ENCODE measurements at places on chromosomes 6 and 20.

DNA sequence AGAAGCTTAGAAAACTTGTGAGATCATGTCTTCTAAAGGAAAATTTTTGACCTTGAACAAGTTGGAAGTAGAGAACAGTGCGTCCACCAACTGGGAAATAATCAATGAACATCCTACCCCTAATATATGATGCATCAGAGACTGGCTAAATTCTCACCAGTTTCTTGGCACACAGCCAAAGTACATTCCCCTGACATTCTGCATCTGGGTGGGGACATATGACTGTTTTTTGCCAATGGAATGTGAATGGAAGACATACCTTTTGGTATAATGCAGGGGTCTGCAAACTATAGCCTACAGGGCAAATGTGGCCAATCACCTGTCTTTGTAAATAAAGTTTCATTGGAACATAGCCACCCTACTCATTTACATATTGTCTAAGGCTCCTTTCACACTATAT lies 84.7 kb downstream of the HAO1 start:
- no peak for DNase-seq

- no peak for DNase-seq
Observed at GRCh38 chr6:100105138-100105537, 111.1 kb upstream of the MCHR2 start.

GRCh38 chr6:4342407-4343137 lies 207.2 kb upstream of the ECI2 start:
- no peak for DNase-seq

GRCh38 chr6:33156561-33156960 lies 35.7 kb downstream of the COL11A2 start:
- no peak for DNase-seq

GRCh38 chr6:52650941-52651340 lies 20.0 kb upstream of the TMEM14A start:
- no peak for DNase-seq

- no peak for DNase-seq
Observed at GRCh38 chr6:168671028-168671862, 230.3 kb downstream of the SMOC2 start.

GRCh38 chr6:31655349-31656237 lies at the start of gene APOM:
Gene APOM (plus strand): TSS chr6:31655894. CDS start chr6:31655967, 73 bp downstream.
- DNase-seq = no peak

GRCh38 chr6:5132731-5133130 lies 47.6 kb downstream of the PPP1R3G start:
- no peak for DNase-seq

DNA sequence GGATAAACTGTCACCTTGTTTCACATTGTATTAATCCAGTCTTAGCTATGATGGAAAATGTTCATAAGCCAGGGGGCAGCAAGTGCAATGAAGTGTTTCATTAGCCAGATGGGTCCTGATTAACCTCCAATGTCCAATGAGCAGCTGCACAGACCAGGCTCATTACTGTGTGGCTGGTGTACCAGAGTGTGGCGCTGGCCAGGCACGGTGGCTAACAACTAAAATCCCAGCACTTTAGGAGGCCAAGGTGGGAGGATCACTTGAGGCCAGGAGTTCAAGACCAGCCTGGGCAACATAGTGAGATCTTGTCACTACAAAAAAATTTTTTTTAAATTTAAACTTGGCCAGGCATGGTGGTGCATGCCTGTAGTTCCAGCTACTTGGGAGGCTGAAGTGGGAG lies 201.7 kb upstream of the FOXQ1 start:
- no peak for DNase-seq

- no peak for DNase-seq
Observed at GRCh38 chr20:4071178-4071693, 55.9 kb upstream of the RNF24 start.

DNA sequence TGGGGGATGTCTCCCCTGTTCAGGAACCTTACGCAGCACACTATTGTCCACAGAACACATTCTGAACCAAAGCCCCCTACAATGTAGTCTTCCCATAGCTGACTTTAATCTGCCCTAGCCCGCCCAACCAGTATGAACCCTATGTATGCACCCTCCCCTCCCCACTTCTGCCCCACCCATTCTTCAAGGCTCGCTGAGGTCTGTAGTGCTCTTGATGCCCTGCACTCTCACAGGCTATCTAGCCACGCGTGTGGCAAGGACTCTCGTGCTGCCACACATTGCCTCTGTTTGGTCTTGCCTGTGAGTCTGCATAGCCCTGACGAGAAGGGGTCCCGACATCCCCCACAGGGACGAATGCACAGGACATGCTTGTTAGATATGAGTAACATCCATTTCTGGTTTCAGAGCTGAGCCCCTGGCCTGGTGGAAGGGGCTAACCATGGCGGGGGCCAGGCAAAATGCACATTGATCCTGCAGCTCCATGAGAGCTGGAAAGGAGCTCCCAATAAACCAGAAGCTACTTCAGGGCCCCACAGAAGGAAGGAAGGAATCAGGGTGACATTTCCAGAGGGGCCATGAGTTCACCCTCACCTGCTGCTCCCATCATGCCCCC lies 22.6 kb downstream of the MOCS1 start:
- DNase-seq = no peak

GRCh38 chr6:158787395-158787794 lies 31.8 kb downstream of the EZR start:
- no peak for DNase-seq

DNA sequence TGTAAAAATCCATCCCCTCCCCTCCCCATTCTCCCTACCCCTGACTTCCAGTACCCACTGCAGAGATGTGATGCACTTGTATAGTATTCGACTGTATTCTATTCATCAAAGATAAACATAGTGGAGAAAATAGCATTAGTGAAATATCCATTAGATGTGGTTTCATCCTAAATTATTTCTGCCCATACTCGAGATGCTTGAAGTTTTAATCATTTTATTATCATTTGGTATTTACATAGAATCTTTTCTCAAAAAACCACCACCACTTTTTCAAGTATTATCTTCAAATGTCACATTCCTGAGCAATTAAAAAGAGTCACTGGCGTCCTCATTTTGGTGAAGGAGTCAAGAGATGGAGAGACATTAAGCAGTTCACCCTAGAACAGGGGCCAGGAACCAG lies 181.9 kb downstream of the HAO1 start:
- DNase-seq = no peak

- DNase-seq = no peak
Observed at GRCh38 chr6:165545806-165546205, 117.2 kb downstream of the PDE10A start.

GRCh38 chr6:159196430-159196975 lies 27.3 kb downstream of the FNDC1 start:
- no peak for DNase-seq

DNA sequence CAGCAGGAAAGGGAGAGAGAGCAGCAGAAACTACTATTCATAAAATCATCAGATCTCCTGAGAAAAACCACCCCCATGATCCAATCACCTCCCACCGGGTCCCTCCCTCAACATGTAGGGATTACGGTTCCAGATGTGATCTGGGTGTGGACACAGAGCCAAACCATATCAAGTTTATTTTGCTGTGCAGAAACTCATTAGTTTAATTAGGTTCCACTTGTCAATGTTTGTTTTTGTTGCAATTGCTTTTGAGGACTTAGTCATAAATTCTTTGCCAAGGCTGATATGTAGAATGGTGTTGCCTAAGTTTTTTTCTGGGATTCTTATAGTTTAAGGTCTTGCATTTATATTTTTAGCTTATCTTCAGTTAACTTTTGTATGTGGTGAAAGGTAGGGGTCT lies 422.0 kb upstream of the HS3ST5 start:
- no peak for DNase-seq

- DNase-seq = no peak
Observed at GRCh38 chr6:138914701-138915100, 73.4 kb downstream of the REPS1 start.

GRCh38 chr6:149089510-149089909 lies 228.0 kb upstream of the TAB2 start:
- no peak for DNase-seq

All from stimulated activated CD4-positive, alpha-beta T cell treated with anti-CD3 and anti-CD28 coated beads, TNF-alpha, amount 100 ng/mL, for 24 hours (primary cell).